Activated CD4-positive, alpha-beta T cell treated with anti-CD3 and anti-CD28 coated beads, Interleukin-2, Interleukin-6, amounts not matched to agents 100 ng/mL and 50 ng/mL, durations not matched to agents 16 hours and 8 hours (primary cell): ENCODE measurements at places on chromosomes 16 and 17.

GRCh38 chr17:80082403-80083135, 18.8 kb upstream of the GAA start:
- peak; percentile 84 for DNase-seq

- no peak for DNase-seq
These were observed 2.5 kb downstream of the PRAC2 start for GRCh38 chr17:48725288-48726064.

GRCh38 chr17:30924341-30924740, 2.6 kb downstream of the ADAP2 start:
- no peak for DNase-seq

DNA sequence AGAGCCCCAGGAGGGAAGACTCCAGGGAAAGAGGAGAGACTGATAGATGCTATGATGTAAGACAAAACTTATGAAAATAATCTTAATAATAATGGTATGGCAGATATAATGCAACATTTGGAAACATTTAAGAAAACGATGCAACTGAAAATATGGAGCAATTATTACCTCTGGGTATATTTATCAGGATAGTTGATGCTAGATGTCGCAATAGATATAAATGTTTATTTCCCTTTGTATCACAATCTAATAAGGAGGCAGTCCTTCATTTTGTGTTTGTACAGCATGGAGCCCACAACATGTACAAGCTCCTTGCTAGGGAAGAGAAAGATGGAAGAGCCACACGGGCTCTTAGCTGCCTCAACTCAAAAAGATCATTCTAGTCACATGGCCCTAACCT, 101.1 kb upstream of the TMEM132E start:
- DNase-seq = no peak

- DNase-seq = no peak
These were observed 56.6 kb downstream of the TEKT5 start for GRCh38 chr16:10638101-10638500.
